ENCODE measurements at places on chromosomes 1 and 21.

- no peak for DNase-seq
Observed at GRCh38 chr1:16491056-16491675, 22.9 kb downstream of the RNU1-1 start.

- no peak for DNase-seq
Observed at GRCh38 chr1:42730988-42731387, 9.0 kb downstream of the CLDN19 start.

GRCh38 chr1:115088115-115088778 lies 1.1 kb downstream of the TSPAN2 start:
- DNase-seq, result no peak

DNA sequence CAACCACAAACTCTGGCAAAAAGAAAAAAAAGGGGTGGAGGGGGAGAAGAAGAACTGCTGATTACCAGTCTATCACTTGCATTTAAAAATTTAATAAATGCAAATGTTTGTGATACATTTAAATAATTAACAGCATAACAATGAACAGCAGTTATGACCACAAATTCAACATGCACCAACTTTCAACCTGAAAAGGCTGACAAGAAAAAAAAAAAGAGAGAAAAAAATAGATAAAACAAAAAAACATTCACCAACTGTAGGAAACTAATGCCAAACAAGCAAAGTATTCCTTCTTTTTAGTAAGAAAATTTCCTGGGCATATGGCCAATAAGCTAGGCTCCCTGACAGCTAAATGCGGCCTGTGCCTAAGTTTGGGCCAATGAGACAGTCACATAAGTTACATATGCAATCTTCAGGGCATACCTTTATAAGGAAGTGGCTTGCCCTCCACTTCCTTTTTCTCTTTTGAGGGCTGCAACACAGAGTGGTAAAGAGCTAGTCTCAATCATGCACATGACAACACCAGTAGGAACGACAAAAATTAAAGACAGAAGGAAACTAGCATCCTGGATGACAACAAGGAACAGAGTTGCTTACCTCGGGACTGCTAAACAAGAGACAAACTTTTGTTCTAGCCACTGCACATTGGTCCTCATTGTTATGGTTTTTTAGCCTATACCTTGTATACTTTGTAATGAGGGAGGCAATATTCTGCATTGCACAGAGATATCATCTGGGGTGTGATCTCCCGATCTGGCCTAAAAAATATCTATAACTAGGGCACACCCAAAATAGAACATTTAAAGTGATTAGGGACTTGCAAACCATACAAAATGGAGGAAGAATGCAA lies 24.2 kb upstream of the PHTF1 start:
- no peak for DNase-seq

GRCh38 chr21:37757606-37758376 lies 158.5 kb downstream of the KCNJ6 start:
- DNase-seq, result no peak

- DNase-seq, result no peak
Observed at GRCh38 chr1:12087797-12088314, 24.8 kb downstream of the TNFRSF8 start.

DNA sequence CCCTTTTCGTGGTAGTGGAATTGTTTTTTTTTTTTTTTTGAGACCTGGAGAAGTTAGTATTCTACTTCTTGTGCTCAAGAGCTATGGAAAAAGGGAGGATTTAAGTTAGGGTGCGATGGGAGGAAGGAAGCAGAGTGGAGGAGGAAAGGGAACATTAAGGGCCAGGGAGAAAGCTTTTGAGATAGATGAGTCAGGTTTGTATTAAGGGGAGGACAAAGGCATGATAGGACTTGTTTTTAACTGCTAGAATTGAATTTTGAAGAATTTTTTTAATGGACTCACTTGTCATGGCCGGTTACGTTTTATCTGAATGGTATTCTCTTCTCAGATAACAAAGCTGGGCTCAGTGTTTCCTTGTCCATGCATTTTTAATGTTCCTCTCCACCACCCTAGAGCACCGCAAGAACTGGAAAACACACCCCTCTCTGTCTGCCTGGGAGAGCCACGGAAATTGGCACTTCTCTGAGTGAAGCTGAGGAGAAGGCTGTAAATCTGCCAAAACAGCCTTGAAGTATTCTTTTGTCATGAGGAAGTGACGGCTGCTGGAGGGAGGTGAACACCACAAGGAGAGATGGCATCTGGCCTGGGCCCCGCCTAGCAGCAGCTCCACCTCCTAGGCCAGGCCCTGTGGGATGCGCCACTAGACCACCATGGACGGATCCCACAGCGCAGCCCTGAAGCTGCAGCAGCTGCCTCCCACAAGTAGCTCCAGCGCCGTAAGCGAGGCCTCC lies 3.5 kb downstream of the NIPAL3 start:
- DNase-seq, result no peak

DNA sequence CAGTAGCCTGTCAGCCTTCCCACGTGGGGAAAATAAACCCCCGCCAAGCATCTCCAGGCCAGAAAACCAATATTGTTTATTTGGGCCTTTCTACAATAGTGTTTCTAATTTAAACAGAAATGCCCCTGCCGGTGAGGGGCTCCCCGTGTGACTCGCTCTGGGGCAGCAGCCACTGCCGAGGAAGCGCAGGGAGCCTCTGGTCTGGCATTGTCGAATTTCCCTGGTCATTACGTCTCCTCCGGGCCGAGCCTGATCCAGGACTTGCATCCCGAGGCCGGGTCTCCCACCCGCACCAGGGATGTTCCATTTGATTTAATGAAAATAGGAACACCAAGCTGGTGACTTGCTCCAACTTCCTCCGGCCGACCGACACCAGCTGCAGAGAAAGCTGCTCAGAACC lies 20.5 kb downstream of the PRDM16 start:
- DNase-seq, result no peak

DNA sequence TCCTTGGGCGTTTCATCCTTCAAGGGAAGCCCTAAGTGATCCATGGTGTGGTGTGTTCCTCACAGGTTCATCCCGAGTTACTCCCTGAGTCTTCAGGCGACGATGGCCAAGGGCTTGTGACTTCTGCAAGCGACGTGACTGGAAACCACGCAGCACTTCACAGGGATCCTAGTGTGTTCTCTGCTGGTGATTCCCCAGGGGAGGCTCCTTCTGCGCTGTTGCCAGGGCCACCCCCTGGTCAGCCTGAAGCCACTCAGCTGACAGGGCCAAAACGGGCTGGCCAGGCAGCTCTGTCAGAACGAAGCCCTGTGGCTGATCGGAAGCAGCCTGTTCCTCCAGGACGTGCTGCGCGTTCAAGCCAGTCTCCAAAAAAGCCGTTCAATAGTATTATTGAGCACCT lies 71.5 kb downstream of the VPS26C start:
- DNase-seq, result no peak

GRCh38 chr1:199046618-199047017 lies 407.8 kb downstream of the PTPRC start:
- no peak for DNase-seq

DNA sequence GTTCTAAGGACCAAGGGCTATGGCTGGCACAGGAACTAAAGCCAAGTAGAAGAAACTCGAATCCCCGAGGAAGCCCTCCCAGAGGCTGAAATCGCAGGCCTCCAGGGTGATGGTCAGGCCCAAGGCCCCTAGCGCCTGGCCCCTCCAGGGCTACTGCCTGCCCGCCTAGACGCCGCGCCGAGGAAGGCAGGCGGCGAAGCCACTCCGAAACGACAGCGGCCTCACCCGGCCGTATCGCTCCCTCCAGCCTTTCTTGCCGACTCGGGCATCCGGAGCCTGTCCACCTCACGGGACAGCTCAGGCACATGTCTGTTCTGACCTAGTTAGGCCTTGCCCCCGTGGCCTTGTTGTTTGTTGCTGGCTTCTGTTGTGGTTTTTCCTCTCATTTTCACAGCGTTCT lies 9.7 kb upstream of the LHX8 start:
- DNase-seq, result no peak
